ENCODE measurements at places on chromosomes 4 and X.

GRCh38 chrX:64182208-64182607, 23.3 kb downstream of the AMER1 start:
- no peak for DNase-seq

- no peak for DNase-seq
Observed at GRCh38 chr4:120540625-120541024, 381.9 kb downstream of the PRDM5 start.

DNA sequence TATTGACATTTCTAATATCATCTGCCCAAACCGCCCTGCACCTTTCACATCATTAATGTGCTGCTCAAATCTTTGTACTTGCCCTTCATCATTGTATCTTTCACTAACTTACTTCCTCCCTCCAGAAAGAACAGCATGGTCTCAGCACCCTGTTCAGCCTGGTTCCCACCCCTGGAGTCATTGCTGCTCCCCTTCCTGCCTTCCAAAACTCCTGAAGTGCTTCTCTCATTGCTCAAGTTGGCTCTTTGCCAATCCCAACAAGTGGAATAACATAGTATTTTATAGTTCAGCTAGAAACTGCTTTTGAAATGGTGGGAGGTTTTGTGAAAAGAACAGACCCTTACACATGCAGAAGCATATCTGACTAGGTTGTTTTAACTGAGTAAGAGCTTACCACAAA, 14.0 kb upstream of the TTC29 start:
- no peak for DNase-seq

DNA sequence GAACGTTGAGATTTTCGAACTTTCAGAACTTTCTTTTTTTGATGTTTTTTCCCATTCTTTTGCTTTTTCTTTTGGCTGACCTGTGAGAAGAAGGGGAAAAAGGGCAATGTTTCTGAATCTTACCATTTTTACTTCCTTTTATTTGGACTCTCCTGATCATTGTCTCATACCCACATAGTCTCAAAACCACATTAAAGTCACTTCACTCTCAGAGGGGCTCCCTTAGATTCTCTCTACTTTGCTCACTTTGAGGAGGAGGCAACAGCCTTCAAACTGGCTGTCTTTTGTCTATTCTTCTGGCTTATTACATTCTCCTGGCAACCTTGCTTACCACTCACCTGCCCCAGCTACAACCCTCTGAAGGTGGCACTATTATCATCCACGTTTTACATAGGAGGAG, 3.7 kb downstream of the CXCL9 start:
- no peak for DNase-seq

DNA sequence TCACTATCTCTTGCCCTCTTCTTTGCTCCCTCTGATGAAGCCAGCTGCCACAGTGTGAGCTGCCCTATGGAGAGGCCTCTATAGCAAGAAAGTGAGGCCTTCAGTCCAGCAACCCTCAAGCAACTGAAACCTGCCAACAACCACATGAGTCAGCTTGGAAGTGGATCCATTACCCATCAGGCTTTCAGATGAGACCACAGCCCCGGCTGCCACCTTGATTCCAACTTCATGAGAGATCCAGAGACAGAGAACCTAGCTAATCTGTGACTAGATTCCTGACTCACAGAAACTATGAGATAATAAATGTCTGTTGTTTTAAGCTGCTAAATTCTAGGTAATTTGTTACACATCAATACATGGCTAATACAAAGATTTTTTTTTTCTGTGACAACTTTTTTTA, 20.4 kb upstream of the WAS start:
- DNase-seq = no peak

DNA sequence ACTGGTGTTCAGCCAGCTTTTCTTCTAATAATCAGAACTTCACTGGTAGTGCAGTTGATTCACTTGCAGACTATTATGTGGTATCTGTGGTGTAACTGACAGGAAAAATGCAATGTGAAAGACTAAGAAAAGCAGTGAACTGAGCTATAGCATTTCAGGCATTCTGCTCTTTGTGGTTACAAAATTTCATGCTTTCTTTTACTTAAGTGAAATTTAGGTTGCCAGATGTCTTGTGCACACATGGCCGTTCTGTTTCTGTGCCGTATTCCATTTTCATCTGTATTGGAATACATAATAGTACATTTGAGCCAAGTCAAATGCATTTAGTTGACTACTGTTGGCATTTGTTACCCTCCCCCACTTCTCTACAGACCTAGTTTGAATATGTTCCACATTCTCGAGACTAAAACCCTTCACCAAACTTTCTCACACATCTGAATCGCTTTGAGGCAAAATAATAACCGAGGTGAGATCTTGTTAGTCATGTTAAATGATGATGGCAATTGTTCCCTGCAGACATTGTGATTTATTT, 8.2 kb downstream of the RTL3 start:
- peak; percentile 10 for DNase-seq

GRCh38 chrX:146186540-146186939, 368.9 kb downstream of the SLITRK2 start:
- DNase-seq = no peak

- no peak for DNase-seq
Observed at GRCh38 chrX:23904096-23904495, 3.6 kb downstream of the APOO start.

DNA sequence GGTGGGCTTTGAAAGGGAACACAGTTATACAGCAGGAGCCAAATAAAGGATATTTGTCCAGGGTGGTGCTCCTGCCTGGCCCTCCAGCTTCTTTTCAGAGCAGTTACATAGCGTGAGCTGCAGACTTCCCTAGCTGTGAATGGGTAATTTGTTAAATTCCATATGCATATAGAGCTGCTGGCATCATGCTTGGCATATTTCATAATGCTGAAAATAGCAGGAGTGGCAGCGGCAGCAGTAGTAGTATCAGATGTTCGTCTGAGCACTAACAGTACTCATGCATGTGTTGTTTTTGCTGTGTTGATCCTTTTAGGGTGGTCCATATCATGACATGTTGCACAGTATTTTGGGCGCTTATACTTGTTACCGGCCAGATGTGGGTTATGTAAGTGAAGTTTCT, 33.6 kb upstream of the TADA2B start:
- DNase-seq = no peak

DNA sequence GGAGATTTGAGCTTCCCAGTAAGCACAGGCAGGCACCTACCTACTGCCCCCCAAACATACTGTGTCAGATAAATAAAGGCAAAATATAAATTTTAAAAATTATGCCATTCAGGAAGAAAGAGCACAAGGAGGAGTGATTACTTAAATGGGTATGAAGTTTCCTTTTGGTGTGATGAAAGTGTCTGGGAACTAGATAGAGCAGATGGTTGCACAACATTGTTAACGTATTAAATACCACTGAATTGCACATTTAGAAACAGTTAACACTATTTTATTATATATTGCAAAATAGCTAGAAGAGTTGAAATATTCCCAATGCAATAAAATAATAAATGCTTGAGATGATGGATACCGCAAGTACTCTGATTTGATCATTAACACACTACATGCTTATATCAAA, 374.7 kb upstream of the FGF13 start:
- DNase-seq = no peak

GRCh38 chr4:26749867-26750266, 110.8 kb upstream of the STIM2 start:
- DNase-seq = no peak

- DNase-seq = peak; percentile 52
Observed at GRCh38 chrX:54182194-54182863, 725 bp downstream of the FAM120C start.

GRCh38 chr4:125313989-125314667, 627 bp upstream of the FAT4 start:
- DNase-seq = no peak

- DNase-seq = peak; percentile 43
Observed at GRCh38 chrX:24506082-24506481, 41.0 kb downstream of the PDK3 start.

DNA sequence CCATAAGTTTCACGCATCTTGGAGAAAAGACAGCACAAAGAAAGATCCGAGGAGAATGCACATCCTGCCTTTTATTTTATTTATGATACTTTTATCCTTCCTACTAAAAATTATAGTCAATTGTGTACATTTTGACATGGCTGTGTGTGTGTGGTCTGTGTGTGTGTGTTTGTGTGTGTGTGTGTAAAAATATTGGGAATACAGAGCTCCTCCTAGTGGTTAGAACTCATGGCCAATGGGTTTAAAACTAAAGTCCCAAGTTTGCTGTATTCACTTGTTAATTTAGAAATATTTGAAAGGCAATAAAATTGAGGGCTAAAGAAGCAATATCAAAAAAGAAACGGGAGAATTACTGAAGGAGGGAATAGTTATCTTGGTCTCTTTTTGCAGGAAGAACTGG, 47.5 kb downstream of the NKX6-1 start:
- no peak for DNase-seq

DNA sequence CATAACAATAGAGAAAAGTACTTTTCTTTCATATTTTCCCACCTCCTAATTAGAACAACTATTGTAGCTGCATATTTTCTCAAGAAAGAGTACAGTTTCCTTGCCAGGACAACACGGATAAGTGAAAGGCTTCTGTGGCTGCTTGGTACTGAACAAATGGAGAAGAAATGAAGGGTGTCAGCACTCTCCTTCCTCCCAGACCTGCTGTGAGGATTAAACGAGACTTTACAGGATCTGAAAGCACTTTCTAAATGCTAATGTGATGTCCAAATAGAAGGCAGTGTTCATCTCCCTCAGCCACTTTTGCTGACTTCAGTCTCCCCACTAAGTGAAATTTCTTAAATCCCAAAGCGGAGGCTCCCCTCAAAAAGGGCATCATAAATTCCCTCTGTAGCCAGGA, 13.9 kb downstream of the NIPAL1 start:
- DNase-seq = no peak

DNA sequence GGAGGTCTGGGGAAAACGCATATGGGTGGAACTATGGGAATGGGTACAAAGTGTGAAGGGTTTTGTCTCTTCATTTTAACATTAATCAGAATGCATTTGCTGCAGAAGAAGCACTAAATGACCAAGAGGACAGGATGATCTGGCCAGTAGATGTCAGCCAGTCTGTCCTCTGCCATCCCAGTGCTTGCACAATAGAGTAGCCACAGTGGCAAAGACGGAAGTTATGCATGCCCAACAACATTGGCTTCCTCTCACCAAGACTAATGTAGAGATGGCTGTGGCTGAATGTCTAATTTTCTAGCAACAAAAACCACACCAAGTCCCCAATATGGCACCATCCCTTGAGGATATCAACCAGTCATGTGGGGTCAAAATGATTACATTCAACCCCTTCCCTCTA, 45.0 kb upstream of the ARHGEF6 start:
- no peak for DNase-seq

DNA sequence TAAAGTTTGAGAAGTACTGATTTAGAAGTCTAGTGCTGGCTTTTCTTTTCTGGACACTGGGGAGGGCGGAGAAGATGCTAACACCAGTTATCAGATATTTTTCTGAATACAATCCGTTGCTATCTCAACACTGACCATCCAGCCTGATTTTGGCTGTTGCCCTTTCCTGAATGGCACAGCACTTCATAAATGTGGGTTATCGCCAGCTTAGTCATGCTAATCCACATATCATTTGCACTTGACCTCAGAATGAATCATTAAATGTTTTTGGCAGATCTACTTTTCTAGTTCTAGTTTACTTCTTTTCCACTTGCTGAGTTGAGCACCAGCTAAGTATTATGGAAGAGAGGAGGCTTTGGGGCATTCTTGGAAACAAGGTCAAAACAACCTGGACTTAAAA, 60.8 kb upstream of the ESX1 start:
- DNase-seq = no peak

DNA sequence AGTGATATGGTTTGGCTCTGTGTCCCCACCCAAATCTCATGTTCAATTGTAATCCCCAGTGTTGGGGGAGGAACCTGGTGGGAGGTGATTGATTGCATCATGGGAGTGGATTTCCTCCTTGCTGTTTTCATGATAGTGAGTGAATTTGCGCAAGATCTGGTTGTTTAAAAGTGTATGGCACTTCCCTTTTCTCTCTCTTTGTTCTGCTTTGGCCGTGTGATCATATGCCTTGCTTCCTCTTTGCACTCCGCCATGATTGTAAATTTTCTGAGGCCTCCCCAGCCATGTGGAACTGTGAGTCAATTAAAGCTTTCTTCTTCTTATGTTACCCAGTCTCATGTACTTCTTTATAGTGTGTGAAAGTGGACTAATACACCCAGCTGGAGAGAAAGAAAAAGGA, 113.0 kb upstream of the AADAT start:
- DNase-seq = no peak

- no peak for DNase-seq
Observed at GRCh38 chr4:18566970-18567799, 545.6 kb upstream of the LCORL start.

- DNase-seq = no peak
Observed at GRCh38 chr4:56426273-56426672, 9.1 kb downstream of the PPAT start.

DNA sequence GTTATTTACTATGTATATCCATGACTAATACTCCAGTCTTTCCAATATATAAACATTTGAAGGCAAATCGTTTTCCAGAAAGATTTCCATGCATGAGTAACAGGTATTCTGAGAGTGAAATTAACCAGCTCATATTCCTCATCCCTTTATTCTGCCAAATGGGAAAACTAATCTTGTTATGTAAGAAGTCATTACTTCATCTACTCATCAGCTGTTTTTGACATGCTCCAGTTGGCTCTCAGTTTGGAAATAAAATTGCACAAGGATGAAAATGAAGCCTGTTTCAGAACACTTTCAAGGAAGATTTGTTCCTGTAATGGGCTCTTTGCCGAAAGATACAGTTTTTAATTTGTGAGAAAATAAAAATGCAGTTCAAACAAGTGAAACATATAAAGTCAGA, 121.9 kb downstream of the KCTD8 start:
- no peak for DNase-seq

GRCh38 chrX:118370921-118371624, 25.2 kb downstream of the WDR44 start:
- DNase-seq = no peak

DNA sequence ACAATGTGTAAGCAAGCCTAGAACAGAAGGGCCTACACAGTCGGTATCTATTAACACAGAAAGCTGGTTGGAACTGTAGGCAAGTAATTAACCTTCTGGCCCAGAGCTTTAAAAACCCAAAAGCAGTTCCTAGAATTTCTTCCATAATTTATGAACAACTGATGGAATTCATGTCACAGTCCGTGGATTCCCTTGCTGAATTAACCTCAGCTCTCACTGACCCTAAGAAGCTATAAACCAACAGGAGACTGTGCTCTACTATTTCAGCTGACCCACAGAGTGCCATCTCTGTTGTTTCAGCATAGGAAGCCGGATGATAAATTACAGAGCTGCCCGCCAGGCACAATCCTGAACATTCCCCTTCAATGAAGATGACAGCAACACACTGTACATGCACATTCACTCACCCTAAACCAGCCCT, 157.3 kb downstream of the PRDM5 start:
- no peak for DNase-seq

DNA sequence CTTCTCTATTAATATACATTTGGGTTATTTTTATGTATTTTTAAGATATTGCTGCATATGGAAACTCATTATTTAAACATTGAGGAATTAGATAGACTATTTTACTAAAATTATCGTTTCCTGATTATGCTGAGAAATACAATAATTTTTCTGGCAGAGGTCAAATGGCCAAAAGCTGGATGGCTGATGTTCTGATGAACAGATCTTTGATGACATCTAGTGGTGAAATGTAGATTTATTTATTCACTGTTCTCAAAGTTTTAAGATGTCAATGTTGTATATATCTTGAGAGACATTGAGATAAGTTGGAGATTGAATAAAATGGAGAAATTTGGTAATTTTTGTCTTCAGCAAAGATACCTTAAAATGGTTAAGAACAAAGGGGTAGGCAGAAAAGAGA, 96.2 kb downstream of the UGT8 start:
- no peak for DNase-seq

GRCh38 chrX:109967156-109967555, 35.8 kb upstream of the TMEM164 start:
- no peak for DNase-seq

- no peak for DNase-seq
Observed at GRCh38 chrX:22078117-22078516, 46.0 kb downstream of the PHEX start.

Data from T-helper 2 cell treated with Interferon-gamma antibody and Interleukin-4, amounts not matched to agents 5 μg/mL and 100 μg/mL, for 36 hours (primary cell).